Activated CD8-positive, alpha-beta memory T cell treated with anti-CD3 and anti-CD28 coated beads for 24 hours (primary cell): ENCODE measurements at places on chromosomes 7 and 10.

- DNase-seq = no peak
Observed at GRCh38 chr7:66238773-66239466, 33.8 kb downstream of the TPST1 start.

GRCh38 chr10:92644921-92645320 lies 44.8 kb upstream of the HHEX start:
- DNase-seq = no peak

- no peak for DNase-seq
Observed at GRCh38 chr10:94546049-94546900, 687 bp downstream of the HELLS start.

DNA sequence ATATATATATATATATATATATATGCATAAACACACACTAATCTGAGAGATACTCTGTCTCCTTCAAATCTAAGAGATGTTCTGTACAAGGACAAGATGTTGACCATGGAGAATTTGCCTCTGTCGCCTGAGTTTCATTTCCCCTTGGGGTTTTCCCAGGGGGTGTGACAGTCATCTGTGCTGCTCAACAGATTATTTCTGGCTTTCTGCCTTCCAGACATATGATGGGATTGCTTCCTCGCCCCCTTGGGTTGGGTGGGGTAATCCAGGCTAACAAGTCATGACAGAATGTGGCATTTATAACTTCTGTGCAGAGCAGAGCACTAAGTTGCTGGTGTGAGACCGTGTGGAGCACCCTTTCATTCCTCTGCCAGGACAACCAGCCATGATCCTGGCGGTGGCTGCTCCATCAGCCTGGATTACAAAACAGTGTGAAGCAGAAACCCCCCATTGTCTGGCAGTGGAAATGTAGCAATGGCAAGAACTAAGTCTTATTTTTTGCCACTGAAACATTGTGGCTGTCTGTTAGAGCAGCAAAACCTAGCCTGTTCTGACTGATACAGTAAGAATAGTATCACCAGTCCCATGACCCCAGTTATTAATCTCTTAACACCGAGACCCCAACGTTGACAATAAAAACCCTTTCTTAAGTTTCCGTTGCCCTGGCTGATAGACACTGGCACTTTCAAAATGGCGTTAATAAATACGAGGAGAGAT lies 13.7 kb upstream of the USP6NL start:
- DNase-seq = no peak

- no peak for DNase-seq
Observed at GRCh38 chr7:90850066-90850465, 253.9 kb downstream of the CDK14 start.

- no peak for DNase-seq
Observed at GRCh38 chr7:82109288-82109687, 334.3 kb downstream of the CACNA2D1 start.

GRCh38 chr7:157009170-157009777 lies 1.2 kb downstream of the MNX1 start:
- peak; percentile 58 for DNase-seq

GRCh38 chr10:86163522-86164173 lies 202.9 kb downstream of the GRID1 start:
- no peak for DNase-seq

GRCh38 chr10:16737420-16737819 lies 79.8 kb downstream of the RSU1 start:
- DNase-seq = no peak

DNA sequence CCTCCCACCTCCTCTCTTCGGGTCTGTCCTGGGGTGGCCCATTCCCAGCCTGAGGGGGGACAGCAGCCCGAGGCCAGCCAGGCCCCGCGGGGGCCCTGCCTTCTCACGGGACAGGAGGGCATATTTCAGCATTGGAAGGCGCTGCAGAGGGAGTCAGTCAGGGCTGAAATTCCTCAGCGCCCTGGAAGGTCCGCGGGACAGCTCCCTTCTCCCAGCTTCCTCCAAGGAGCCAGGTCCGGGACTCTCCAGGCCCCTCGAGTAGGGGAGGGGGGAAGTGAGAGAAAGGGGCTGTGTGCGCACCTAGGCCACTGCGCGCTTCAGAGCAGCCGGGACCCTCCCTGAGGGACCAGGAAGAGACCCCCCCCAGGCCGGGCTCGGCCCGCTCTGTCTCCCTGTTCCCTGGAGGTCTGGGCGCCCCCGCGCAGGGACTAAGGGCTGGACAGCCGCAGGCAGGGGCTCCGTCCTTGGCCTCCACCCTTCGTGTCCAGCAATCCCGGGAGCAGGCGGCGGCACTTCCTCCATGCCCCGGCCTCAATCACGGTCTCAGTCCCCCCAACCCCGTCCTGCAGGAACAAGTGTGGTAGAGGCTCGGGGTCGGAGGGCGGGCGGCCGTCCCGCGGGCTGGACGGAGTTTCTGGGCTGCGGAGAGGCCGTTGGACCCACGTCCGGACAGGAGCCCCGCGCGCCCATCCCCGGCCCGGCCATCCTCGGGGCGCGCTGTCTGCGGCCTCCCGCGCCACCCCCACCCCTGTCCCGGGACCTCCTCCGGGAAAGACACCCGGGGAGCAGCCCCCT lies 6.0 kb upstream of the ELFN1 start:
- DNase-seq = peak; percentile 59

DNA sequence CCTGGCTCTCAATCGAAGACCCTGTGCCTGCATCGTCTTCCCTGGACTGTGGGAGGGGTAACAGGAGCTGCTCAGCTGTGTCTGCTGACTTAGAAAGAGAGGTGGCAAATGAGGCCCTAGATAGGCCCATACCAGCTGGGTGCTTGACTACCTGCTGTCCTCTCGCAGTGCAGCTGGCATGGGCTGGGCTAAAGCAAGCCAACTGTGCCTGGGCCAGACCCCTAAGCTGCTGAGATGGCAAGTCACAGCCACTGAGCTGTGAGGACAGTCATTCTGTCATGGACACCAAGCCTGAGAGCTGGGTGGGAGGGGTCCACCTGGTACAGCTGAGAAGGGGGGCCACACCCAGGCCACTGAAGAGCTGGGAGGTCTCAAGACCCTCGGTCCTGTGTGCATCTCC lies 45.8 kb upstream of the AQP1 start:
- DNase-seq = no peak

- DNase-seq = no peak
Observed at GRCh38 chr7:69246758-69247157, 351.5 kb upstream of the AUTS2 start.

GRCh38 chr7:43108255-43109011 lies 4.0 kb upstream of the HECW1 start:
- peak; percentile 71 for DNase-seq

- peak; percentile 70 for DNase-seq
Observed at GRCh38 chr7:127447326-127447945, 54.9 kb upstream of the ZNF800 start.
